ENCODE measurements at places on chromosomes 1 and 21.

GRCh38 chr1:232112076-232112475 lies 485.5 kb downstream of the DISC1 start:
- DNase-seq, result no peak

DNA sequence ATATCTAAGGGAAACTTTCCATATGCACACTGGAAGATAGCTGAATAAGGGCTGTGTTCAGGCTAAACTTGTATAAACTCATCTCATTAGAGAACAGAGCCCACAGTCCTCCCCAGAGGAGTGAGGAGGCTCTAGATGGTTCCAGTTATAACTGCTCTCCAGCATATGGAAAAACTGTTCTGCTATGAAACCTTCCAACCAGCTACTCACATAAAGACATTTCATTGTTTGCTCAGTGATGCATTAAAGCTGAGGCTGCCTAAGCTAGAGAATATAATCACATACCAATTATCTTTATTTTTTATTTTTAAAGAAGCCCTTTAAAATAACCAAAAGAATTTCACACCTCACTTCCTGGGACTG lies 13.3 kb downstream of the AHCYL1 start:
- no peak for DNase-seq

DNA sequence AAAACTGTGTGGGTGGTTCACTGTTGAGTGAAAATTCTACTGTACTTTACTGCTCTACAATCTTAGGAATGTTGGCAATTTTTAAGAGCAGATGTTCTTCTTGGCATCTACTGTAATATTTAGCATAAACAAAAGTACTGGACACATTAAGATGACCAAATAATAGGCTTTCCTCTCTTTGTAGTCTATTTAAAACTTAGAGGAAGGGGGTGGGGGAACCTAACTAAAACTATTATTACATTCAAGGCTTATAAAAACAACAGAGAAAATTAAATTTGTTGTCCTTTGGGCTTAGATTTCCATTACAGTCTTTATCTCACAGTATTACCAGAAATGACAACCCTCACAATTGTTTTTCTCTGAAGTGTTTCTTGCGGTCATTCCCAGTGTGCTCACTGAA lies 181.2 kb downstream of the PLPPR4 start:
- DNase-seq, result no peak

DNA sequence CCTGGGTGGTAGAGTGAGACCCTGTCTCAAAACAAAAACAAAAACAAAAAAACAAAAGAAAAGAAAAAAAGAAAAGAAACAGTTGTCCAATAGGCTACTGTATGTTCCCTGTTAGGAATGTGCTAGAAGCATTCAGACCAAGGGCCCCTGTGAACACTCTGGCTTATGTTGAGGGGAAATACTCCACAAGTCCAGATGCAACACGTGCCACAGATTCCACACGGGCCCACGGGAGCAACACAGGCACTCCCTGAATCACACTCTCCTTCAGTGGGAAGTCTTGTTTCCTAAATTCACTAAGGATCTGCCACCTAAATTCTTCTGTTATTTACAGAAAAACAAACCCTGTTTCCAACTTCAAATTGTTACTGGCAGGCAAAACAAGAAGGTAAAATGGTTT lies 291.1 kb downstream of the PCP4 start:
- DNase-seq, result no peak

DNA sequence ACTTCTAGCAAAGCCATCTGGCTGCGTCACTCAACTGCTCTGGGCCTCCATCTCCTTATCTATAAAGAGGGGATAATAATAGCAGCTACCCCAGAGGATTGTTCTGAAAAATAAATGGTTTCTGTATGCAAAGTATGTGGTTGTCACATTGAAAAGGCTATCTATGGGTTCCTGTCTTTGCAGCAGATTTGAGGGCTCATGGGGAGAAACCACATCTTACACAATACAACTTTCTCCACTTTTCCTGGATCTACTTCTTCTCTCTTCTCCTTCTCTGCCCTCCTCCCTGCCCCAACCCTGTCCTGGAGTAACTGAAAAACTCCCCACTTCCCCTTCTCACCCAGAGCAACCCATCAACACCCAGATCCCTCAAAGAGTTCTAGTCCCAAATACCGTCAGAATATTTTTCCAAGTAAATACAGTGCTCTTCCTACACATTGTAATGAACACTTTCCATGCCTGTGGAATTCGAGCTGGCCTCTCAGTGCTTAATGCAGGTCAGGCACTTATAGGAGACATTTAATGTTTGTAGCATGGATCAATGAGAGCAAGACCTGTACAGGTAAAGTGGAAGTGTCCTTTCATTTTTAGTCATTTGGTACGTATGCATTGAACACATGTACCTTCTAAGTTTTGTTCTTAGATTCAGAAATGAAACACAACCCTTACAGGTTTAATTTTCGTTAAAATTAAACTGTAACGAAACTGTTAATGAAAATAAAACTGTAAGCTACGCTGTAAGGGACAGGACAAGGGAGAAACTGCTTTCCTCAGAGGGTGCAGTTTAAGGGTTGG lies 131.9 kb downstream of the AK5 start:
- DNase-seq, result no peak

DNA sequence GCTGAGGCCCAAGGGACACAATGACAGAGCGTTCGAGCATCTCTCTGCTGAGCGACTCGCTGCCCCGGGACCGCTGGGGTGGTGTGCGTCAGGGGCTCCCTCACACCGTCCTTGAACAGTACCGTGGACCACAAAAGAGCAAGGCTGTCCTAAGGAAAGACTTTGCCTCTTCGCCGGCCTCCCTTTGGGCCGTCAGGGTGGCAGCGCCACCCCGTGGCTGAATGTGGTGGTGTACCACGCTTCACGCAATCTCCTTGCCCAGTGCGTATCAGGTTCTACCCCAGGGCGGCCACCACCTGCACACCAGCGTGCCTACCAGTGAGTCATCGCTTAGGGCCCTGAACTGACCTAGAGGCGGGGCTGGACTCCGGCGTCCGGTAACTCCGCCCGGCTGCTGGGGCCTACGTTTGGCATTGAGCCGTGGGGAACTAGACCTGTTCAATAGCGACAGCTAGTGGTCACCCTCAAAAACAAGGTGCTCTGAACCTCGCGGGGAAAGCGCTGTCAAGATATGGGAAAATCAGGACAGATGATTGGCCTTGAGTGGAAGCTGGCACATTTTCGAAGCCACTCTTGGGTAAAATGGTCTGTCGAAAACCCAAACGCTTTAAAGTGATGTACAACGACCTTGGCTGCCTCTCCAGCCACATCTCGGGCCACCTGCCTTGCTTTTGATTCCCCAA lies 8.1 kb upstream of the TRAF3IP3 start:
- peak; percentile 61 for DNase-seq

DNA sequence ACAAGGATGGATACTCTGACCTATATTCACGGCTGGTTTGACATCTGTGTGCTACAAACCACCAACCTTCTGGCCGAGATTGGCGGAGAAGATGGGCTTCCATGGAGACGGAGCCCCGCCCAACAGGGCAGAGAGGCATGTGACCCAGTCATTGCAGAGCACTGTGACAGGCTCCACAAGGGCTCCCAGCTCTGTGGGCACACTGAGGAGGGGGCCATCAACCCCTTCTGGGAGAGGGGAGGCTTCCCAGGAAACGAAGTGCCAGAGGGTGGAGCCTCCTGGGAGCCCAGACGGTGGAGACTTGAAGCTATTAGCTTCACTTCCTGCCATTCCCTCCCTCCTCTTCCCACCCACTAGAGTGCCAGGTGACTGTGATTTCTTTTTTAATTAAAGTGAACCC lies 71.6 kb upstream of the IFFO2 start:
- DNase-seq, result no peak

- no peak for DNase-seq
These were observed 8.8 kb downstream of the ATP5IF1 start for GRCh38 chr1:28244549-28245251.
